NCI-H2227 treated with DMSO at 0.1 percent for 48 hours (cell line): ENCODE measurements at places on chromosomes 7 and 10.
A peak's percentile ranks its signal among the peaks of the same experiment; 100 is the strongest.

DNA sequence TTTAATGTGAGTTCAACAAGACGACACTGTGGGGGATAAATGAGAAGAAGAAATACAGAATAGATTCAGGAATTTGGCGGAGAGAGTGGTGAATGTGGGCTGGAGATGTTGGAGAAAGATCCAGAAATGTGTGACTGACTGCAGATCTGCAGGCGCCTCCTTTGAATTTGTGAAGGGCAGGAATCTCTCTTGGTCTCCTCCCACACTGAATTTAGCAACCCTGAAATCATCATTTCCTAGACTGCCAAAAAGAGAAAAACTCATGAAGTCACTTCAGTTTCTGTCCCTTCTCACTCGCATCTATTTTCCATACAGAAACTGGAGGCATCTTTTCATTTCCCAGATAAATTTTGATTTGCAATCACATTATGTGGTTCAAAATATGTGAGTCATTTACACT is 128.7 kb downstream of the GNAI1 start:
- DNase-seq, result no peak

GRCh38 chr7:120842121-120842621 is 15.8 kb downstream of the TSPAN12 start:
- DNase-seq, result peak; percentile 33

DNA sequence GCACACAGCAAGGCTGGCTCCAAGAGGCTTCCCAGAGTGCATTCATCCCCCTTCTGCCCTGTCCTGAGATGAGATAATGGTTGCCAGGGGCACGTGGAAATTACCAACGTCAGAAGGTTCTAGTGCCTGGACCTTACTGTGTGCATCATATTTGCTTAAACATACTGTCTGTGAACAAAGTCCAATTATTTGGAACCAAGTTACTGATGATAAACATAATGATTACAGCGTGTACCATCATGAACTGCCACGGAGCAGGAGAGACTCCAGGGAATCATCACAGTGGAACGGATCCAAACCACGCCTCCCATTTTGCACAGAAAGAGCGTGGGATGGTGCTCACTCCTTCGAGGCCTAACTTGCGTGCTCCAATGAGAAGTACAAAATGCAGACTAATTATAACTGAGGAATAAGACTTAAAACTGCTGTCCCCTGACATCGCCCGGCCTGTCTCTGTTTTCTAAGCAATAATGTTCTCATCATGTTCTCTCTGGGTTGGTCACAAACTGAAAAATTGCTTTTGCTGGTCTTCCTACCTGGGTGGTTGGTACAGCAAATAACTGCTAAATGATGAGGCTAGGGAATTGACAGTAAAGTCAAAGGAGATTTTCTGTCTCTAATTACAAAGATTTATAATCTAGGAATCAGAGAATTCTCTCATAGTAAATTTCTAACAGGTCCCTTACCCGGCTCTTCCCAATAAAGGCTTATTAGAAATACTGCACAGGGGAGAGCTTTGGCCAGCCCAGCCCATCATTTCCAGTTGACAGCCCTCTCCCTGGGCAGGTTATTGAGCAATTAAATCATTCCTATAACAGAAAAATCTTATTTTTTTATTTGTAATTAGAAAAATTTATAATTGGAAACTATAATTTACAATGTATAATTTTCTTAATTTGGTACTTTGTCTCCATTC is 182.2 kb downstream of the CAMK1D start:
- DNase-seq, result no peak

- no peak for DNase-seq
Observed at GRCh38 chr10:14578060-14578952, 196.4 kb downstream of the FAM107B start.

DNA sequence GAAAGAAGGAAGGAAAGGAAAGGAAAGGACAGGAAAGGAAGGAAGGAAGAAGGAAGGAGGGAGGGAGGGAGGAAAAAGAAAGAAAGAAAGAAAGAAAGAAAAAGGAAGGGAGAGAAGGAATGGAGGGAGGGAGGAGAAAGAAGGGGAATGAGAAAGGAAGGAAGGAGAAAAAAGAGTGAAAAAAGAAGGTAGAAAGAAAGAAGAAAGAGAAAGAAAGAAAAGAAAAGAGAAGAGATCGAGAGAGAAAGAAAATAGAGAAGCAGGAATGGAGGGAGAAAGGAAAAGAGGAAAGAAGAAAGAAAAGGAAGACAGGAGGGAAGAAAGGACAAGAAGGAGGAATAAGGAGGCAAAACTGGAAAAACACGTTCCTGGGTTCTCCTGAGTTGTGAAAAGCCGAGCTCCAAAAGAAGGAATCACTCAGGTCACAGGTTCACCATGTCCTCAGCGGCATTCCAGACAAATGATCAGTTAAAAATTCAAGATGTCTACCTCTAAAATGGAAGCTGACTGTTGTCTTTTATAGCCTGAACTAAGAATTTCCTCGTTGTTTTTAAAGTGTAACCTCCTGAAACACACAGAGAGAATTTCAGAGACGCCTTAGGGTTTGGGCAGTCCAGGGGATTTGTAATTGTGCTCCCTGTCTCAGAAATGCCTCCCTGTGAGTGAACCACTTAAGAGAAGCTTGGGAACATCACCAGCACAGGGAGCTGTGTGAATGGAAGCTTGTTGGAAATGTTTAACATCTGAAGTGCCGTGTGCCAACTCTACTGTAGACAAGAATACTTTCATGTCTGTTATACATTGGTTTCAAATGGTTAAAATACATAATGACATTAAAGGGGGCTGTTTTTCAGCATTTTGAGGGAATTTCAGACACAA is 80.7 kb downstream of the INHBA start:
- DNase-seq, result no peak

DNA sequence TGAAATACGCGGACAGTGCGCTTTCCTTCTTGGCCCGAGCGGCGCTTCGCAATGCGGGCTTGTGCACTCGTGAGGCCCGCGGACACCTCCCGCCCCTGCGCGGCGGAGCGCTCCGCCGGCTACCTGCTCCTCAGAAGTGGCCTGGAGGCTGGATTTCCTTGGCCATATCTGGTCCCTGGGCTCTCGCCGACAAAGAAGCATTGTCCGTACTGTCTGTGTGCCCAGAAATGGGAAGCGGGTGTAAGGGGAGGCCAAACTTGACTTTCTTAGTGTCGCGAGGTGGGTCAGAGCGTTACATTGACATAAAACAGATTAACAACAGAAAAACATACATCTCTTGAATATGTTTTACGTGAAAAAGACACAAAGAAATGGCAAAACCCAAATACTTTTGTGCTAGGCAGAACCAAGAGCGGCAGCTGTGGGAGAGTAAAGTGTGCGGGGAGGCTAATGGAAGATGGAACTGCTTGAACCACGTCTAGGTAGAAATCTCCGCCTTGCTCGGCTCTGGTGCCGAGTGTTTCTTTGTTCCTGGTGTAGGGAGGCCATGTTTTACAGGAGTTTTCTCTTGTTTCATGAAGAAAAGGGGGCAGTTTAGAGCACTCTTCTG is 1.4 kb downstream of the LANCL2 start:
- DNase-seq, result peak; percentile 33

DNA sequence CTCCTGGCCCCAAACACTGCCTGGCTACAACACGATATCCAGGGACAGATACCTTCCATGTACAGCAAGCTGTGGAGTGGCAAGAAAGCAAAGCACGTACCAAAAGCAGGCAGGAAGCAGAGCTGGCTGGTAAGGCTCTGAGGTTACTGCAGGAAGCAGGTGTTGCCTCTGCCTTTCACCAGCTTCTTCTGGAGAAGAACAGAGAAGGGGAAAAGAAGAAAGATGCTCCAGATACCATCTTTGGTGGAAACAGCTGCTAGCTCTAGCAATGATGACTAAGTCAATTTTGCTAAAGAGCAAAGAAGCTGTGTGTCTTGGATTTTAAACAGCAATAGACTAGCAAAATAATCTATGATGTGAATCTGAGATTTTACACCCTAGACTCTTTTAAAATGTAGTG is 34.9 kb upstream of the PRSS1 start:
- DNase-seq, result no peak

- DNase-seq, result no peak
Observed at GRCh38 chr10:22657566-22658225, 56.7 kb downstream of the PIP4K2A start.

GRCh38 chr10:27448921-27449320 is 55.2 kb upstream of the RAB18 start:
- no peak for DNase-seq

DNA sequence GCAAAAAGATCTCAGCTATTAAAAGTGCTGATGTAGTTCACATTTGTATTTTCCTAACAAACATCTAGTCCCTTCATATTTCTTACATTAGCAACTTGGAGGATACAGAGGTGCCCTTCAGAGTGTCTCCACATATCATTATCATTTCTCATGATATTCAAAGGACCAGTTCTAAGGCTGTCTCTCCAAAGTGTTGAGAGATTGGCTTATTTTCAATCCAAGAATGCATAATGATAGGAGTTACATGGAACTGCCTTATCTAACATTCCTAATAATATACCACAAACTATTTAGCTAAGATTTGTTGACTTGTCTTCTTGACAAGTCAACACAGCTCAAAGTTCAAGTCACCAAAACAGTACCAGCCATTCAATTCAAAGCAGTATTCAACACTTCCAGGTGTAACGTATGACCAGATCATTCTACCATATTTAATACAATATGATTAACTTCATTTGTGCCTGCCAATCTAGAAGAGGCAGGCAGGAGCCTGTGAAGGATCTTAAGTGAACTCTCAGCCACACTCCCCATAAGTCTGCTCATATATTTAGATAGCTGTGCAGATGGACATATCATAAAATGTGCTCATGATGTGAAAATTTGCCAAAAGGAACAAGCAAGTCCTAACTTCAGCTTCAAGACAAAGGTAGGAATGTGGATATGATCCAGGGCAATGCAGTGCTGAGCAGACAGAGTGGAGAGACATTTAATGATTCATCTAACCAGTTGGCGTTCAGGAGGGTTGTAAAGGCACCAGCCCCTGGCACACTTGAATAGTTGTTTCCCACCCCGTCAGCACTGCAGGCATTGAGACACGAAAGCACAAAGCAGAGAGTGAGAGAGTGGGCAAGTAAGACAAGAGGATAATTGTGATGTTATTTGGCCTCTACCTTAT is 108.3 kb downstream of the MTERF1 start:
- DNase-seq, result no peak
